ENCODE measurements at places on chromosomes 13 and 19. TPM values are rescaled to one million over a fixed set of nuclear protein-coding genes. Genes with fewer than 3 reads are reported as not detected.

DACH1 gene
- not detected for total RNA-seq

SCN1B gene
- 0.24 TPM for total RNA-seq

CYP4F2 gene
- not detected for total RNA-seq

ZNF653 gene
- 20.0 TPM for total RNA-seq

FFAR1 gene
- 0.07 TPM for total RNA-seq

SACS gene
- total RNA-seq: 19.8 TPM

NANOS3 gene
- 1.0 TPM for total RNA-seq

RASIP1 gene
- 0.15 TPM for total RNA-seq

RDH8 gene
- total RNA-seq: not detected

CACNG6 gene
- not detected for total RNA-seq

CRTC1 gene
- total RNA-seq: 8.9 TPM

NBEA gene
- 0.61 TPM for total RNA-seq

FFAR3 gene
- total RNA-seq: 0.25 TPM
